HAP-1 (cell line): ENCODE measurements at places on chromosomes 7 and 10.

DNA sequence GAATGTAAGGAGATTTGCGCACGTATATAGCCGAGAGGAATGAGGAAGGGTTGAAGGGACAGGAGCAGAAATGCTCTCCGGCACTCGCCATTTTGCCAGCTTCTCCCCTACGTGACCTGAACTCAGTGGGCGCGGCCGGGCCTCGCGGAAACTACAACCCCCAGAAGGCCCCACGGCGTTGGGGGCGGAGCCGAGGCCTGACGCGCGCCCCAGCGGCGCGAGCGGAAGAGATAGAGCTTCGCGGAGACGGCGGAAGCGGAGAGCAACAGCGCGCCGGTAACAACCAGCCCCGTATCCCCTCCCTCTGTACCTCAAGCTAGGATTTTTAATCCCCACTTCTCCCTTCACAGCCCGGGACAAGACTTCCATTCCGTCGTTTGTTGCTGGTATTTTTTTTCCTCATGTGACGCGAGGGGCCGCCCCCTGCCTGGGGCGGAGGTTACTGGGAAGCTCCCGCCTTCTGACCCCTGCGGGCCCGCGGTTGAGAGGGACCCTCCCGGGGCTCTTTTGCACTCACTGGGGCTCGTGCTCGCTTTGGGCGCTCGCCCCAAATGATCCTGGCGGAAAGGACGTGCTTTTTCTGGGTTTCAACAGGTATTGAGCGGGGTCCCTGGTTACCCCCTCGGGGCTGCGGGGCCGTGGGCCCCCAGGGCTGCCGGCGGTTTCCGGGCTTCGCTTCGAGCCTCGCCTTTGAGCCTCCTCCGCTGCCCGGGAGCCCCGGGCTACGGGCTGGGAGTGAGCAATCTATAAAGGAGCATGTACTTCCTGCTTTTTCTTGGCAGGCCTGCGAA lies at the start of gene R3HCC1L:
R3HCC1L (plus strand) TSS at position 227 of the 791 bp plus-strand sequence. CDS start 73,458 bp downstream, outside the sequence.
- peak; percentile 87 for DNase-seq

DNA sequence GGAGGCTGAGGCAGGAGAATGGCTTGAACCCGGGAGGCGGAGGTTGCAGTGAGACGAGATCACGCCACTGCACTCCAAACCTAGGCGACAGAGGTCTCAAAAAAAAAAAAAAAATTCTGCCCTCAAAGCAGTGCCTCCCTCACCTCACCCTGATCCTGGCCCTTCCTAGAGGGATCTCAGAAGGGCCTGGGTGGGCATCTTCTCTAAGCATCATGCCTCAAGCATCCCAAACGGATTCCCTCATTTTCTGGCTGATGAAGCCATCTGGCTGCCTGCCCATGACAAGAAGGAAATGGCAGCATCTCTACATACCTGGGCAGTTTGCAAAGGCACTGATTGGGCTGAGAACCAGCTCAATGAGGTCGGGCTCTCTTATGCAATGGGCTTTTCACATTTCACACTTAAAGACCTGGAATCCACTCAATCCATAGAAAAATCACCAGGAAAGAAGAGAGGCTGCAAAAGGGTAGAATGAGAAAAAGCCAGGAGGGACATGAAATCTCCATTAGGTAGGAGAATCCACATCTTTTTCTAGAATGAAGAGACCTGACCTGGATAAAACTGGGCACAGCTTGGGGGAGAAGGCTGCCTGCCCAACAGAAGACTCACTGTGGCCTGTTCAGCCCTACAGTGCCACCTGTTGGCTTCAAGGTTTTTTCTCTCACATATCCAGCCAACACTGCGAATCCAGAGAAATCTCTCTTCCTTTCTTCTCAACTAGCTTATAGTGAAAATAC lies 48.1 kb downstream of the PDLIM1 start:
- DNase-seq: peak; percentile 52

DNA sequence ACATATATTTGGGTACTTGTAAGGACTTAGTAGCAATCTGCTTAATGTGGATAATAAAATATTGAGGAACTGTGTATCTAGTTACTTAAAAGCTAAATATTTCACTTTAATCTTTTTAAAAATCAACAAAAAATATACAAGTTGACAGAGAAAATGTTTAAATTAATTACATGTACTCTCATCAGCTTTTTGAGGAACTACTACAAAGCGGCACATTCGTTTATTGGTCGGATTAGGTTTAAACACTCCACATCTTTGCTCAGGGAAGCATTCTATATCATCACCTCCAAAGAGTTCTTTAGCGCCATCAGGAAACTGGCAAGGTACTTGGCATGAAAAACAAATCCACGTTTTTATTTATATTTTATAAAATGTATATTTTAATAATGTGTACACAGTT lies 1.6 kb downstream of the ATOH7 start:
- no peak for DNase-seq

GRCh38 chr7:131241386-131241785 lies 86.3 kb upstream of the MKLN1 start:
- DNase-seq: no peak

GRCh38 chr10:6958711-6959110 lies 378.6 kb upstream of the PRKCQ start:
- no peak for DNase-seq

DNA sequence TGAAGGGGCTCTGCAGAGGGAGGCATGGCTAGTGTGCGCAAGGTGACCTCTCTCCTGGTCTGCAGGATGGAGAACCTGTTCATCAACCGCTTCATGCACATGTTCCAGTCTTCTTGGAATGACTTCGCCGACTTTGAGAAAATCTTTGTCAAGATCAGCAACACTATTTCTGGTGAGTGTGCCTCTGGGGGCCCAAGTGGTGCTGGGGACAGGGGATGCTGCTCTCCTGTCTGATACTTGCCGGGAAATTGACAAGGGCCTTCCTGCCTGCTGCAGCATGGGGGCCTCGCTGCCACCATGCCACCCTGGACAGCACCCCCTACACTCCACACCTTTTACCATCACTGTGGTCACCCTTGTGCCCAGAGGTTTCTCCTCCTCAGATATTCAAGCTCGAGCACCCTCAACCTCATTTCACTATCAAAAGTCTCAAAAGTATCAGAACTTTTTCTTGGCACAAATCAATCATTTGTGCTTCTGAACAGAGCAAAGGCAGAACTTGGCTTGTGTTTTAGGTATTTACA lies 50.0 kb downstream of the ALOX5 start:
- no peak for DNase-seq

DNA sequence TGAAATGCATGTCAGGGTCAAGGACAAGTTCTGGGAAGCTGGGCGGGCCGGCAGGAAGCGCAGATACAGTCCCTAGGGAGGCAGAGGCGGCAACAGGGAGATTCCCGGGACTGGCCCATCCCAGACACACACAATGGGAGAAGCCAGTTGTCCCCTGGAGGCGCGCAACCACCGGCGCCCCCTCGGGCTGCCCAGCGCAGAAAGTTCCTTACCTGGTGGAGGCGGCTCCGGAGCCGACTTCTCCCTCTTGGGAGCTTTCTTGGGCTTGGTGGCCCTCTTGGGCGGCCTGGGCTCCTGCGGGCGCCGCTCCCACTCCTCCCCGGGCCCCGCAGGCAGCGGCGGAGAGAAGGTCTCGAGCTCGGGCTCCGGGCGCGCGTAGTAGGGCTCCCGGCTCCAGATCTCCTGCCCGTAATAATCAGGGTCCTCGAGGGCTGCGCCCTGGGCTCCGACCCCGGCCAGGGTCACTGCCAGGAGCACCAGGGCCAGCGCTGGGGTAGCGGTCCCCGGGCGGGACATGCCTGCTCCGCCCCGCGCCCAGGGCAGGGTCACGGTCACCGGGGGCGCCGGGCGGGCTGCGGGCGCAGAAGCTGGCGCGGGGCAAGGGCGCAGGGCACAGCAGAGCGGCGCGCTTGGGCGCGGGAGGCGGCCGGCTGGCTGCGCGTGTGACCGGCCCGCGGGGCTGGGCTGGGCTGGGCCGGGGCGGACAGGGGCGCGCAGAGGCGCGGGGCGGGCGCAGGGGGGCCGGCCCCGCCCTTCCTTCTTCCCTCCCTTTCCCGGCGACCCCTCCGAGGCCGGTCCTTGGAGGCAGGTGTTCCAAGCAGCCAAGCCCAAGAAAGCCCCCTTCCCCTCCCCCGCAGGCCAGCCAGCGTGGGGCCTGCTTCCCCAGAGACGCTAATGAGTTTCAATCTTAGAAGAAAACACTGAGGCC lies at the start of gene CPXM2:
CPXM2 (minus strand) TSS at position 664 of the 928 bp plus-strand sequence; CDS start at position 516, 148 bp downstream.
- no peak for DNase-seq

DNA sequence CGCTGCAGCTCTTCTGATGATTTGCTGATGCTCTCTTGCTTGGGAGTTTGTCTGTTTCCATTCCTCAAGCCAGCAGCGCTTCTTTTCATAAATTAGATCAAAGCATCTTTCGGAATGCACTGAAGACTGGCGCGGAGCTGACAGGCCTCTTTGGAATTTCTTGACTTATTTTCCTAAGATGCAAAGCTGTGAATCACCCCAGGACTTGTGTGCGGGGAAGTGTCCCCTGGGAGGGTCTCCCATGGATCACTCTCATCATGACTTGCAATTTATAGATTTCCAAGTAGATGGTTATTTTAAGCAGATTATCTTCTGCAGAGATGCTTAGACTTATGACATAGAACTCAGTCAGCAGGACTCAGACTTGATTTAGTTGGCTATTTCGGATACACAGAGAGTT lies 467.2 kb downstream of the TCERG1L start:
- DNase-seq: no peak

DNA sequence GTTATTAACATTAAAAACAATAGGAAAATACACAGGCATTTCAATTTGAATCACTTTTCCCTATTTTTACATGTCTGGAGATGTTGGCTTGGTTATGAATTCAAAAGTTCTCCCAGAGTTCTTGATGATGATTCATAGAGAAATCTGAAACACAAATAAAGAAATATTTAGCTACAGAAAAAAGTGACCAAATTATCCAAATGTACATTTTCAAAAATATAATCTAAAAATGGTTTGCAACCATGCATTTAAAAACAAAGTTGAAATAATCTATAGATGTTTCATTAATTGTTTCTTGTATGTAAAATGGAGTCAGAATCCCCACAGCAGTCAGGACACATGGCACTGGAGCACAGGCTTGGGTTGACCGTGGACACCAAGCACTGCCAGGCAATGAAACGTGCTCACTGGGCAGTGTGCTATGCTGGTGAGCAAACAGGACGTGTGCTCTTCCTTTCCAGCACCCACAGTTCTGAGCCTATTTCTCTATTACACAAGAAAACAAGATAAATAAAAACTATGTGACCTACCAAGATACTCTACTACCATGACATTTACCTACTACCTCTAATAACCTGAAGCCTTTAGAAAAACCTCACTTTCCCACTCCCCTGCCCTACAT lies 44.1 kb upstream of the PTPRN2 start:
- DNase-seq: no peak

DNA sequence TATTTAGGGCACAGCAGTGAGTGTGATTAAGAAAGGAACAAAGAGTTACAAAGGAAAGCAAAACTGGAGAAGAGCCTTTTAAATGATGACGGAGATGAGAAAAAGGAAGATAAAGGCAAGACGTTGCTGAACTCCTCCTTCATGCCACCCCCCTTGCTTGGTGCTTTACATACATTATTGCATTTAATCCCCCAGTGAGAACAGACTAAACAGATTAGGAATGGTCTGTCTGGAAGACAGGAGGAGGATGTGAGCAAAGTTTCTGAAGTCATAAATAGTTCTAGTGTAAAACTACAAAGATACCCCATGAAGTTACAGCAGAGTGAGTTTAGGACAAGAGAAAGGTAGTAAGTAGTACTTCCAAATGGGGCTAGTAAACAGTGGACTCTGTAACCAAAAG lies 113.5 kb downstream of the PLCE1 start:
- DNase-seq: no peak

DNA sequence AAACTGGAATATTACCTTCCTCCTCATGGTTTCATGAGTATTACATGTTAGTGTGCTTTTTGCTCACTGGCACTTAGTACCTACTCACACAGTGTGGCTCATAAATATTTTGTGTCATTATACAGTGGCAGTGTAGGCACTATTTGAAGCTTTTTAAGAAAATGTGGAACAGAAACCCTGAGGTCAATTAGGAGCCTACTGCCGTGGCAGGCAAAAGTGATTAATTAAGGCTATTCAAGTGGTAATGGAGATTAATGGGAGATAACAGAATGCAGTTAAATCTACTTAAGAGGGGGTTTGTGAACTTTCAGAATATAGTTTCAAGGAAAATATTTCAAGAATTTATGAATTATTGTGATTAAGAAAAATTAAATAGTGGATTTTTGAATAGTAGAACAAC lies 277.6 kb downstream of the HGF start:
- no peak for DNase-seq

GRCh38 chr7:130361681-130362080 lies 17.1 kb downstream of the CPA5 start:
- no peak for DNase-seq

DNA sequence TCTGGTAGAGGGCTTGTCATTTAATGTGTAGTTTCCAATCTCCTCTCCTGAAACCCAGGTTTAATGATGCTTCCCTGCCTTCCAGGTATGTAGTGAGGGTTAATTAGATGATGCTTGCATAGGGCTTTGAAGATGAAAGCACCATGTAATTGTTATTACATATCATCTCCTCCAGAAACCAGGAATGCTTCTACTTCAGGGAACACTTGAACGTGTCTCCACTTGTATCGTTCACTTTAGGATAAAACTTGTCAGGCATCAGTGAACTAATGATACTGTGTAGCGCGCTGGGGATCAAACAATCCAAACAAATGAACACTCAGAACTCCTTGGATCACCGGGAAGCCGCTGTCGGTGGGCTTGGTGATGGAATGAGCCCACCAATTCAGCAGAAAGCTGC lies 260.9 kb upstream of the FZD8 start:
- no peak for DNase-seq

- DNase-seq: no peak
These were observed 206.7 kb downstream of the ADAM12 start for GRCh38 chr10:126181626-126182025.

DNA sequence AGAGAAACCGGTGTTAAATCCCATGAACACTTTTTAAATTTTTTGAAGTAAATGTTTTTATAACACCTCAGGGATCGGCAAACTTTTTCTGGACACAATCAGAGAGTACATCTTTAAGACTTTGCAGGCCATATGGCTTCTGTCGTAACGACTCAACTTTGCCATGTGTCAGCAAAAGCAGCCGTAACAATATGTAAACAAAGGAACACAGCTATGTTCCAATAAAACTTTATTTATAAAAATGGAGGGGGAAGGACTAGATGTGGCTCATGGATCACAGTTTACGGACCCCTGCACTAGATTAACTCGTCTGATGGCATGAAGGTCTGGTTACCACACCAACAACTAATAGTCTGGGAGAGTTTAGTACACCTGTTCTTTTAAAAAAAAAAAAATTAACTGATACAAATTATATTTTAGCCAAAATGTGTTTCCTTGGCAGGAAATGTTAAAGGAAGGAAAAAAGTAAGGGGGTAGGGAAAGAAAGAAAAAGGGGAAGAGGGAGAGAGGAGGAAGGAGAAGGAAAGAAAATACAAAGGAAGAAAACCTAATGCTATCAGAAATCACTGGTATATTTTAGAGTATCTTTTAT lies 50.2 kb downstream of the ABI1 start:
- no peak for DNase-seq

- no peak for DNase-seq
These were observed 1.4 kb downstream of the NDUFB8 start for GRCh38 chr10:100528123-100528886.

DNA sequence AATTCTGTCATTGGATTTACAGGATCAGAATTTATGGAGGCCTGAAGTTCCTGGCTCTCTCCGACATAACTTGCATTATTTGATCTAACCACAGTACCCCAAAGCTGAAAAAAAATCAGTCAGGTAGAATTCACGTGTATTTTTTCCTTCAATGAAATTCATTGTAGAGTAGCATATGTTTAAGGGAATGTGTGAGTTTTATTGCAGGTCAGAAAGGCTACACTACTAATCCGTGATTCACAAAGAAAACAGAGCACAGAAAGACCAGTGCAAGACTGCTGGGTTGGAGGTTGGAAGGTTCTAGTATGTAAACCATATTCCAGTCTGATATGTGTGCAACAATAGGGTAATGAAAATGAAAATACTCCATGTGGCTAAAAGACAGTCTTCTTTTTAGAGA lies 247.0 kb upstream of the FERD3L start:
- DNase-seq: no peak
